ENCODE measurements at places on chromosomes 4 and X.
A peak's percentile ranks its signal among the peaks of the same experiment; 100 is the strongest.

DNA sequence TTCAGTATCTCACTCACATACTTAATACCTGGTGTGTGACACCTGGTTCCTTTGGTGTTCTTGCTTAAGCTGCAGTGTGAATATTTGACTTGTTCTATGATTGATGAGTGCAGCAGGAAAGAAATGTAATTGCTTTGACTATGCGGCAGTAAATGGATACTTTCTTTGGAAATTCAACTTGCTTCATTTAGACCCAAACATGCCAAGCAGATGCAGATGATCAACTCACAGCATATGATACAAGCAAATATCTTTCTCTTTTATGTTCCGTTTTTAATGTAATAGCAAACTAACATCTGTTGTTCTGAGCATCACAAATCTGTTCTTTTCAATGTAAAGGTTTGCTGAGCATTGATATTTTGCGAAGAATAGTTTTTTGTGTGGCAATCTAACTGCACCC is 549.5 kb downstream of the C4orf33 start:
- ATAC-seq: no peak

- no peak for ATAC-seq
Measured at GRCh38 chr4:146202665-146203064, 11.7 kb upstream of the REELD1 start.

DNA sequence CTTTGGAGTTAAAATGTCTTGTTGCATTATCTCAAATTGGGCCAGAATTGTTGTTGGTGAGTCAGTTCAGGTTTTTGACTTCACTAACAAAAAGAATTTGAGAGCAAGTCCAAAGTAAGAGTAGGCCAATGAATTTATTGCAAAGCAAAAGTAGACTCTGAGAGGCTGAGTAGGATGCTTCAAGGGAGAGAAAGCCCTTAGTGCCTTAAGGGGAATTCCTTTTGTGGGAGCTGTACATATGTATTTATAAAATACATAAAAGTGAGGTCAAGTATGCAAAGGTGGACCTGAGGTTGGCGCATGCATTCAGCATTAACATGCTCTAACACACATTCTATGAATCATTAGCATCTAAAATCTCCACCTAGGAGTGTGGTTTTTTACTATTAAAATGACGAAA is 565.4 kb downstream of the GRXCR1 start:
- ATAC-seq: no peak

DNA sequence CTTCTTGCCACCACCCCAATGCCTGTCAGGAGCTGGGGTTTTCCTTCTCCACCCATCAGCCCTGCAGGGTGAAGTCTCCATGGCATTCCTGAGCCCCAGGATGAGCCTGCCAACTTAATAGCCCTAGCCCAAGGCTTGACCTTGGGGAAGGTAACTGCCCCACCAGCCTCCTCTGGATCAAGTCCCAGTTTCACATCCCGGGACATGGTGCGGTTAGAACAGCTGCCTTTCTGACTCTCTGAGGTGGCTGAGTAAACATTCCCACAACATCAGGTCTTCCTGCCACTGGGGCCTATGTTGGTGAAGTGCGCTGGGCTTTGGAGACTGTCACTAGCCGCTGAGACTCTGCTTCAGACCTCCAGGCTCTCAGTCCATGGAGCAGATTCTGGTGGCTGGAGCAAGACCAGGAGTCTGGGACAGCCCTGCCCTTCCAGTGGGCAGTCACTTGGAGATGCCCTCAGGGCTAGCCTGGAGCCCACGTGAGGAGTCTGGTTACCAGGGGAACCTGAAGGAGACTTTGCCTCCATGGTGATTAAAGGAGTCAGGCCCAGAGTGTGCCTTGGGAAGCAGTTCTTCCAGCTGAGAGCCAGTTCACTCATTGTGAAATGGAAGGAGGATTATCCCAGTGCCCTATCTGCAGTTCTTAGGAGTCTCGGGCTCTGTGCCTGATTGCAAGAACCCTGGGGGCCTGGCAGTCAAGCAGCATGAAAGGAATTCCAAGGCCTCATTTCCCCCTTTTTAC is 56.8 kb downstream of the SMIM20 start:
- no peak for ATAC-seq

- no peak for ATAC-seq
Measured at GRCh38 chr4:22430626-22431025, 85.2 kb downstream of the ADGRA3 start.

GRCh38 chr4:88230969-88231771 is 53.2 kb downstream of the PPM1K start:
- no peak for ATAC-seq

- ATAC-seq: peak; percentile 55
Measured at GRCh38 chrX:44071847-44072551, 98.8 kb upstream of the NDP start.

DNA sequence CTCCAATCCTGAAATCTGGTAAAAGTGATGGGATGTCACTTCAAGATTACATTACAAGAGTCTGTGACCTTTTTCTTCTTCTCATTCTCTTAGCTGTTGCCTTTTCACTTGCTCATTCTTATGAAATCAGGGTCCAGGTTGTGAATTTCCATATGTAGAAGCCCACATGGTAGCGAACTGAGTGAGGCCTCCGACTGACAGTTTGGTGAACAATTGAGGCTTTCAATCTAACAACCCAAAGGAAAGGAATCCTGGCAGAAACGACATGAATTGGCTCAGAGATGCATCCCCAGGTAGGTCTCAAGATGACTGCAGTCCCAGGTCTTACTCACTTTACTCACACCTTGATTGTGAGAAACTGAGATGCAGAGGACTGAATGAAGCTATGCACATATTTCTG is 203.4 kb upstream of the FAT4 start:
- ATAC-seq: no peak

GRCh38 chr4:75920327-75920726 is 18.1 kb upstream of the PPEF2 start:
- no peak for ATAC-seq

DNA sequence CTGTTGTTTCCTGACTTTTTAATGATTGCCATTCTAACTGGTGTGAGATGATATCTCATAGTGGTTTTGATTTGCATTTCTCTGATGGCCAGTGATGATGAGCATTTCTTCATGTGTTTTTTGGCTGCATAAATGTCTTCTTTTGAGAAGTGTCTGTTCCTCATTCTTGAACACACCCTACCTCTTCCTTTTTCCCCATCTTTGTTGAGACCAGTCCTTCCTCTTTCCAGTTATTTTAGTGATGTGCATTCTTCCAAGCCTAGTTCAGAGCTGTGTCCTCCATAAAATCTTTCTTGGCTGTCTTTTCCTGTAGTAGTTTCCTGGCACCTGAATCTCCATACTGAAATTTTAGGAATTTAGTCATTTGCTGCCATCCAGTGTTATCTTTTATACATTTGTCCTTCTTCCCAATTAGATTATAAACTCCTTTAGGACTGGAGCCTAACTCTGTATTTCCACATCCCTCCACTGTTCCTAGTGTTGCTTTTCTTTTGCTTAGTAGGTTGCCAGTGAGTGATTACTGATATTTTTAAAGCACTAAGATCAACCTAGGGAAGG is 11.4 kb downstream of the FHIP1A start:
- ATAC-seq: no peak

DNA sequence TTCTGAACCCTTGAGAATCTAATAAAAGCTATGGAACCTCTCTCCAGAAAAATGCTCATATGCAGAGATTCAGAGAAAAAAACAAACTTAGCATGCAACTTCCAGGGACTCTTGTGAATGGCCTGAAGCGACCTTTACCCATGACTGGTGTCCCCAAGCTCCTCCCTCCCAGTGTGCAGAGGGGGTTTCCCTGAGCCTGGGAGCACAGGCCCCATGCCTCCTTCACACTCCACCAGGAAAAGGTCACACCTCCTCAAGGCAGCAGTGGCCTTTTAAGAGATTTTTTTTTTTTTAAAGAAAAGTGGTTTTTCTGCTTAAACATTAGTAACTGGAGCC is 13.3 kb upstream of the UBA6 start:
- ATAC-seq: peak; percentile 25

- no peak for ATAC-seq
Measured at GRCh38 chrX:28205126-28205525, 223.9 kb upstream of the DCAF8L1 start.

DNA sequence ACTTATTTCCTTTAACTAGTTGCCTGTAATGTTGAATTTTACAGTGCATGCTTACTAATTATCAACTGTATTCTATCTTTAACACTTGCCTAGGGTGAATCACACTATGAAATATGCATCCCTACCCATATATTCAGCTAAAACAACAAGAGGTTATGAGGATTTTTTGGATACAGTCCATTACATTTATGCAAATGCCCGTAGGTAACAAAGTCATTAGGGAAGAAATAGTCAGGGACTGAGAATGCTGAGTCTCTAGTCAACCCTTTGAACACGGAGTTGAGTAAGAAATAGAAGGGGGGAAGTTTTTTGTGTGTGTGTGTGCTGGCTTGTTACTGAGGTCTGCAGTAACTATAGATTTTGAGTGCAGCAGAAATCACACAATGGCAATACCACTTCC is 26.1 kb upstream of the CBLL2 start:
- ATAC-seq: no peak

- no peak for ATAC-seq
Measured at GRCh38 chrX:111355523-111356115, 56.4 kb downstream of the DCX start.

GRCh38 chrX:6383917-6384316 is 151.0 kb downstream of the VCX3A start:
- no peak for ATAC-seq

DNA sequence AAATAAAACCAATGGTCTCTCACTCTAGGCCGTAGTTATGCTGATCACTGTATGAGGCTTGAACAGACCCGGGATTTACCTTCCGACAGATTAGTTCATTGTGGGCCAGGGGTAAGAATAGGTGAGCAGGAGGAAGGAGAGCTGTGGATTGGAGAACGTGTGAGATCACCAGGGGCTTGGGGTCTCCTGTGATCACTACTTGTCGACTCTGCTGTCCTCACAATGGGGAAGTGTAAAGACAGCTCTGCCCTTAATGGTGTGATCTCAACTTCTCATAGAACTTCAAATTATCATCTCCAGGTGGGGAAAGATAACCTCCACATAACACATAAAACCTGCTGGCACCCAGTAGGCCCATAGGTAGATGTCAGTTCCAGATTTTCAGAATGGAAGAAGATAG is 56.2 kb upstream of the RPS6KA3 start:
- ATAC-seq: no peak

DNA sequence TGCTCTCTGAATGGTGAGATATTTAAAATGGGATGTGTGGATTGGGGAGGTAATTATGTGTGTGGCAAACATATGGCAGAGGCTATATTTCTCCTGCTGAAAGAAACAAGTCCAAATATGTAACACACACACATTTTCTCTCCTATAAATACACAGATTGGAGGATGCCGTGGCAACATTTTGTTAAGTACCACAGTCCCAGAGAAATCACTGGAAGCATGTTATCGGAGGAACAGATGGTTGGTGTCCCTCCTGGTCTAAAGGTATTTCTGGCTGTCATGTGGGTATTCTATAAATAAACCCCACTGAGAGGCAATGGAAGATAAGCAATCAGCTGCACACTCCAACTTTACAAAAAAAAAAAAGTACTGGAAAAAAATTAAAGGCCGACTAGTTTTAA is 528.3 kb upstream of the BOD1L1 start:
- no peak for ATAC-seq

DNA sequence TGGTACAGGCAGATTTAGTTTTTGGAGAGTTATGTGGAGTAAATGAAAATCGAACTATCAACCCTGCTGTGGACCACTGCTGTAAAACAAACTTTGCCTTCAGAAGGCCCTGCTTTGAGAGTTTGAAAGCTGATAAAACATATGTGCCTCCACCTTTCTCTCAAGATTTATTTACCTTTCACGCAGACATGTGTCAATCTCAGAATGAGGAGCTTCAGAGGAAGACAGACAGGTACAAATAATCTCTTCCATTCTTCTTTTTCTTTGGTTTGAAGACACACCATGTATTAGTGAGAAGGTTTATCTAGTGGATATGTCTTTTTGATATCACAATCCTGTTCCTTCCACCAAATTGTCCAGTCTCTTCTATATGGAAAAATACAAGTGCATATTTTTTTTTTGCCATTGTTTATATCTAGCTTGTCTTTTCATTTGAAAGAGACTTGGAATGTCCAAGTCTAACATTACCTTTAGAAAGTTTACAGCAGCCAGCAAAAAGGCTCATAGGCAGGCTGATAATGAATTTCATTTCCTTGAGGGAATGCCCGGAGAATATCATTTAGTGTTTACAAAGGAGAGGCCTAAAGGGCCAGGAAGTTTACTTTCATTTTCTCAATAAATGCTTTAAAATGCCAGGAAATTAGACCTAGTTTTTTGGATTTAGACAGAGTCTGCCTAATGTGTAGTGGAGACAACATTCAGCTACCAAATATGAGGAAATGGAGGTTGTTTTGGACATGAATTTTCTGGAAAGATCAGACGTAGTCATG is 18.6 kb downstream of the AFM start:
- ATAC-seq: peak; percentile 27

DNA sequence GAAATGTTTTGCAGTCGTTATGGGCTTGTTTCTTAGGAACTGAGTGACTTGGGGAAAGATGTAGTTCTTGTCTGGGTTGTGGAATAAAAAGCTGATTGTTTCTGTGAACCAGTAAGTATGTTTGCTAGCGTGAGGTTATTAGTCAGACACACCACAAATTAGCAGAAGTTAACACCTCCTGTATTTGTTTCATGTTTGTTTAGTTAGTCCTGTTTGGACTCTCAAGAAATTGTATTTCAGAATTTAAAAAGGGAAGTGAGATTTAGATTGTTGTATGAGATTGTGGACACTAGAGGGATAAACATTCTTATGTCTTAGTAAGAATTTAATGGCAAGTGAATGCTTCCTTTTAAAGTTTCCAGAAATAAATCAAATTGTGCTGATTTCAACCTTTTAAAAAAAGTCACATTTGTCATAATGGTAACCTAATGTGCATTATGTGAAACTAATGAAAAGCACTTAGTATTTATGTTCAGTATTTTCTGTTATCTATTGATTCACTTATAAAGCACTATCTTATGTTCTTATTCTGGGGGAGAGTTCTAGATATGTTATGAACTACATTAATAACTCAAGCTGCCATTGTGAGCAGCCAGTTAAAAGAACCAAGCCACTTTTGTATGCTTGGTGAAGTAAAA is 25.6 kb downstream of the ATP10D start:
- ATAC-seq: peak; percentile 75

DNA sequence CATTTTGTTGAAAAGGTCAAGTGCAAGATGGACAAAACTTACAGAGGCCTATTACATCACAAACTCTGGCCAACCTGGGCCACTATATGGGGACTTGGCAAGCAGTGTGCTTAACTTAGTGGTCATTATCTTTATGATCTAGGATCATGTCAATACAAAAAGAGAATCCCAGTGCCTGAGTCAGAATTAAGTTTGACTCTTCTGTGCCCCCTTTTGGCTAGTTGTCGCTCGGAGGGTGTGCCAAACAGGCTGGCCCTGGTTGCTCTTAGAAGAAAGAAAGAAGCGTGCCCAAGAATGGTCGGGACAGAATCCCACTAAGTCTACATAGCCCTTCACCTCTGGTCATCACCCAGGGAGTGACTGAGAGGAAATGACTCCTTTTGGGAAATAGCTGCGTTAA is 100.1 kb downstream of the EIF4E start:
- no peak for ATAC-seq

- peak; percentile 58 for ATAC-seq
Measured at GRCh38 chr4:122827879-122828601, 1.4 kb downstream of the FGF2 start.
